Activated CD4-positive, CD25-positive, alpha-beta regulatory T cell treated with anti-CD3 and anti-CD28 coated beads, Interleukin-2, amount 50 U/mL, for 72 hours (primary cell): ENCODE measurements at places on chromosomes 2 and 18.

GRCh38 chr18:12637901-12638643, 19.8 kb downstream of the SPIRE1 start:
- no peak for DNase-seq

DNA sequence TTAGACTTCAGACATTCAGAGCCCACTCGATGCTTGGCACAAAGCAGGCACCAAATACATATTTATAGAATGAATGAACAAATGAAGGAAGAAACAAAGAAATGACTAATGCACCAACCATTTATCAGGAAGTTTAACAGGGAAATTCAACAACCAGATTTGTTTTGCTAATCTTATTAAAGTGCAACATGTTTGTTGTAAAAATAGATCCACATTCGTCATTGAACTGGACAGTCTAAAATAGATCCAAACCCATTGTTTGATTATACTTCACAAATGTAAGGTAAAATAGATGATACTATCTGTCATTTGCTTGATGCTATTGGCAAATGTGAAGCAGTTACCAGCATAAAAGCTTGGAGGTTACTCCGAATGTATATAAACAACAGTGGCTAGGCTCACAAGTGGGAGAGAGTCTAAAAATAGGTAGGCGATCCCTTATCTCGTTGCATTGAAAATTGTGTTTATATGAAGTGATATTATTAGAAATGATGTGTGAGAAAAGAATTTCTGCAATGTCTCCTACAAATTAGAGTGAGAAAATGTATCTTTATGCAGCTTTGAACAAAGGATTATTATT, 246.2 kb downstream of the NEDD4L start:
- DNase-seq = no peak

DNA sequence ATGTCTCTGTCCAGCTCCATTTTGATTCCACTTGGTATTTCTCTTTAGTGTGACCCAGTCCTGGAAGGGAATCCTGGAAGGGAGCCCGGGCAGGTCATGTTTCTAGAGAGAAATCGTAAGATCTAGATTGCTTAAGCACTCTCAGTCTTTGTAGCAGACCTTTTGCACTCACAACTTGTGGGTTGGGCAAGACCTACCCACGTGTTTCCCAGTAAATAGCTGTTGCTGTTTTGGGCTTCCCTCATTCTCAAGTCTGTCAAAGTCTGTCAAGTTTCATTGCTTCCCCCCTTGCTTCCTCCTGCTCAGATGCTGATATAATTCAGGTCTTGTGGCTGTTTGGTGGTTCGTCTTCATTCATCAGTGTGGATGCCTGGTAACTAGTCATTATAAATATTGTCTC, 17.4 kb upstream of the NEMP2 start:
- no peak for DNase-seq

GRCh38 chr18:13477147-13477683, 249.1 kb downstream of the FAM210A start:
- DNase-seq = no peak

DNA sequence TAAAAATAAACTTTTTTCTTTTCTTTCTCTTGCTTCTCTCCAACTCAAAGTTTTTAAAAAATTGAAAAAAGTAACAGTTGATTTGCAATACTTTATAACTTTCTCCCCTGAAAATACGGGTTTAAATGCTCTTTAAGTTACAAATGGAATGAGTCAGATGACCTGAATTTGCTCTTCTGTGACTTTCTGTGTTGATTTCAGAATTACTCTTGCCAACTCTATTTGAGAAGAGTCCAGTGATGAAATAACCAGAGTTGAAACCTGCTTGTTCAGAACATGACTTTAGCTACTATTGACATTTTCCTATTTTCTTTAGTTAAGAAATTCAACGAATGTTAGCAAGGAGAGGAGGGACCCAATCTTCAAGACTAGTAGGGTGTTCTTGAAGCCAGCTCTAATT, 146.1 kb upstream of the ZSWIM2 start:
- no peak for DNase-seq

GRCh38 chr2:20526708-20527107, 79.8 kb downstream of the RHOB start:
- DNase-seq = no peak

GRCh38 chr2:122414902-122415301, 659.5 kb downstream of the TSN start:
- DNase-seq = no peak

GRCh38 chr2:150041722-150042425, 445.6 kb downstream of the RND3 start:
- DNase-seq = no peak

DNA sequence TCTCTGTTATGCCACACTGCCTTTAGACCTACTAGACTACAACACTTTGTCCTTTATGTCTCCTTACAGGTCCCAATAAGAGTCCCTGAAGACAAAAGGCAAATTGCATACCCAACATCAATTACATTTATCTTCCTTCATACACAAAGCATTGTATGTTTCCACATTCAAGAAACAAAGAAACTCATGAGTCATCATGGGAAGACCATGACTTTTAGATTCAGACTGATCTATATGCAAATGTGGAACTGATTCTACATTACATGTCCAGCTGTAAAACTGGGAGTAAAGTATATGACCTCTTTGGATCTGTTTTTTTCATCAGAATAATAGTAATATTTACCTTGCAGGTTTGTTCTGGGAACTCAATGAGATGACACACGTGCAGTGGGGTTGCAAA, 25.2 kb upstream of the HNMT start:
- no peak for DNase-seq

GRCh38 chr2:176449852-176450251, 180.6 kb downstream of the MTX2 start:
- no peak for DNase-seq

DNA sequence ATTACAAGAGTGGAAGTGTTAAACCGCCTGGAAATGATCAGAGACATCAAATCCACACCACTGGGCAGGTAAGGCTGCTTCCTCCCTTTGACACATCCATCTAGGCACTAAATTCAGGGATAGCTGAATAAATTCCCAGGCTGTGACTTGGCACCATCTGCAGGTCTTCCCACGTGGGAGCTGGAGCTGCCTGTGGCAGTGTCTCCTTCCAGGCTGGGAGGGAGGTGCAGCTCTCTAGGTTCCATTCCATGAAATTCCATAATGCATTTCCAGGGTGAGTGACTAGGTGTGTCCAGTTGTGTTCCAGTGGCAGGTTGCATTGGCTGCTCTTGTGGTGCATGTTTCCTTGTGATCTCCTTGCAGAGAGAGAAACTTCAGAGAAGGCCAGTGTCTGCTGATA, 188.9 kb upstream of the CXCR4 start:
- DNase-seq = no peak
